Stimulated activated CD8-positive, alpha-beta memory T cell treated with anti-CD3 and anti-CD28 coated beads, Interleukin-4, amount 100 ng/mL, for 4 hours (primary cell): ENCODE measurements at places on chromosomes 5 and 9.

- DNase-seq: no peak
Observed at GRCh38 chr5:152061095-152061494, 136.4 kb upstream of the GLRA1 start.

DNA sequence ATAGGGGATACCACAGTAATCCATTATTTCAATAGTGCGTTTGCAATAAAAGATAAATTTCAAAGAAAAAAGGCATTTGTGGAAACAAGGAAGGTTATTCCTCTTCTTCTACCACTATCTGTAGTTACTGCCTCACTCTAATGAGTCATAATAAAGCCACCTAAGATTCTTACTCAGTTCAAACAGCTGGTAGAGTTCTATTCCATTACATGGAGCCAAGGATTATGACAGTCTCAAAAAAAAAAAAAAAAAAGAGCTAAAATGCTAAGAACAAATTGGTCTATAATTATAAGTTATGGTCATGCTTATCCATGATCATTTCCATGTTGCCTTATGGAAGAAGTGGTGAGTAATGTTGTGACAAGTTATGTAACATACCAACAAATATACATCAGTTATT lies 46.3 kb downstream of the DENND1A start:
- DNase-seq: no peak

GRCh38 chr5:16924206-16924605 lies 11.9 kb downstream of the MYO10 start:
- no peak for DNase-seq

GRCh38 chr5:107331882-107332281 lies 338.9 kb downstream of the EFNA5 start:
- DNase-seq: no peak

GRCh38 chr5:158023266-158023665 lies 164.3 kb upstream of the CLINT1 start:
- no peak for DNase-seq

GRCh38 chr5:26388976-26389375 lies 649.4 kb downstream of the CDH9 start:
- no peak for DNase-seq

- DNase-seq: no peak
Observed at GRCh38 chr9:130010151-130010988, 32.6 kb downstream of the FNBP1 start.

GRCh38 chr5:137566780-137567179 lies 67.7 kb upstream of the SPOCK1 start:
- DNase-seq: no peak

GRCh38 chr9:36029202-36029601 lies 7.5 kb upstream of the RECK start:
- DNase-seq: no peak

DNA sequence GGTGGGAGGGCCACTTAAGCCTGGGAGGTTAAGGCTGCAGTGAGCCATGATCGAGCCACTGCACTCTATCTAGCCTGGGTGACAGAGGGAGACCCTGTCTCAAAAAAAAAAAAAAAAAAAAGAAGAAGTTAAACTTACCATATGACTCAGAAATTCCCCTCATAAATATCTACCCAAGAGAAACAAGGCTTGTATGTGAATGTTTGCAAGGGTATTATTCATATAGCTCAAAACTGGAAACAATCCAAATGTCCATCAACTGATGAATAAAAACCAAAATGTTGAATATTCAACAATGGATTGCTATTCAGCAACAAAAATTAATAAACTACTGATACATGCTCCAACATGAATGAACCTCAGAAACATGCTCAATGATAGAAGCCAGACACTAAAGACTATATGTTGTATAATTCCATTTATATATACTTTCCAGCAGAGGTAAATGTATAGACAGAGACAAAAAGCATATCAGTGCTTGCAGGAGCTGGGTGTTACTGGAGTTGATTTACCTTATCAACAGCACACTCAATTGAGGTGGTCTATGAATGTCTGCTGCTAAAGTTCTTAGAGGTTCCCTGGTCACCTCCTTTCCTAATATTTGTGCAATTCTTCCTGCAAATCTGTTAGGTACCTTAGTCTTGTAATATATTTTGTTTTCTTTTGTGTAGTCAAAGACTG lies 5.3 kb upstream of the SREK1 start:
- no peak for DNase-seq

DNA sequence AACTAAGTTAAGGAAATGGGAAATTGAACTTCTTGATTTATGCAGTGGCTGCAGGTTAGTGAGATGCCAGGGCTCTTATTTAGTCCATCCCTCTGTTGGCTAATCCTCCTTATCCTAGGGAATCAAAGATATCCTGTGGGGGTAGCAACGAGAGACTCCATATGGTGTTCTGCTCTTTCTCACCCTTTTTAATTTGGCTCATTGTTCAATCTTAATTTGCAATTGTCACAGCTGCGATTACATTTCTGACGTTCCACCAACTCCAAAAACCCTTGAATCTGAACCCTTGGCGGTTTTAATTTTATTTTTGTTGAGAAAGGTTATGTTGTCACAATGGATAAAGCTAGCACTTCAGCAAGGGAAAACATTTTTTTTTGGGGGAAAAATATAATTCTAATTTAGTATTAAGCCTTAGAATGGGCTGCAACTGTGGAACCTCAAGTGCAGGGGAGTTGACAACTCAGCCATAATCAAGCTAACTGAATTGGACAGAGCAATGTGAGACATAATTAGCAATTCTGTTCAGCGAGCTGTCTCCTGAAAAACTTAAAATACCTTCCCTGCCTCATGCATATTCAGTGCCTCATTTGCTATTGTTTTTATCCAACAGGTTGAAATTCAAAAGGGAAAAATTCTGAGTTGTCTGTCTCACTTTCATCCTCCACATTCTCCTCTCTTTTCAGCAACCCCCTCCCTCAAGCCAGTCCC lies 91.3 kb downstream of the MAT2B start:
- no peak for DNase-seq

GRCh38 chr9:31601666-31602065 lies 782.8 kb upstream of the ACO1 start:
- DNase-seq: no peak

DNA sequence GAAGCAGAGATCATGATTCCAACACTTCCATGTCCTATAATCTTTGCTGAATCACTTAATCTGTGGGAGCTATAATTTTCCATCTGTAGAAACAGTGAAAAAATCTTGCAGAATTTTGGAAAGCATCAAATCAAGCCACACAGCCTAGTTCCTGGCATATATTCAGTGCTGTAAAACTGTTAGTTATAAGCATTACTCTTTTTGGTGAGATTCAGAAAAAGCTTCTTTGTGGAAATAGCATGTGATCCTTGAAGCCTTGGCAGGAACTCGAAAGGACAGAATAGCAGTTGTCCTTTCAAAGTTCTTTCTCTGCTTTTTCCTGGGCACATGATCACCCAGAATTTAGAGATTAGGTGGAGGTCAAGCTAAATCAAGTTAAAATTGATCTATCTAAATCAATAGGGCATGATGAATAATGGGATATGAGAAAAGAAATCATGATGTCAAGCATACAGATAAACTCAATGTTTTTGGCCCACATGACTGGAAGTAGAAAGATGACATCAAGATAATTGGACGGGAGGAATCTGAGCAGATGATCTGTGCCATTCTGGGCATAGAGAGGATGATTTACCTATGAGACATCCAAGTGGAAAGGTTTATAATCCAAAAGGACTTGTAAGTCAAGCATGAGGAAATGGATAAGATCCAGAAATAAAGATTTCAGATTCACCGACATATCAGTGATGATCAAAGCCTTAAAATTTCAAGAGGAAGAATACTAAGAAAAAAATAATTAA lies 73.1 kb downstream of the TMEM232 start:
- DNase-seq: no peak

DNA sequence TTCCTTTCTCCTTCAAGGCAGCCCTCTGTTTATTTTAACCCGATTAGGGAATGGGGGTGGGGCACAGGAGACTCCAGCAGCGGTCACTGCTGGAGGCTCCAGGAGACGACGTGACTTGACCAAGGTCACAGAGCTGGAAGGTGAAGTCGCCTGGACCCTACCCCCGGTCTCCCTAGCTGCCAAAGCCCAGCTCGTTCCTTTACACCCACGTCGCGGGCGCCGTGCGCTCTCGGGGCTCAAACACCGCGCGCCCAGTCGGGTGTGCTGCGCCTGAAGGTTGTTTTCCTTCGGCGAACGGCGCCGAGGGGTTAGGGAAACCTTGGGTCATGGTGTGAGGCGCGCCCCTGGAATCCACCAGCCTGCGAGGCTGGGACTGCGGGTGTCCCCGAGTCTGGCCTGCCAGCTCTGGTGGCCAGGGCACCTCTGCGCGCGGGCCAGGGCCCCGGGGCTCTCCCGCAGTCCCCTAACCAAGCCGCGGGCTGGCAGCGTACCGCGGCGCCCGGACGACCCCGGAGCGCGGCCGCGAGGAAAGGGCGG lies 747 bp upstream of the UNC5A start:
- DNase-seq: no peak

GRCh38 chr5:142151436-142152383 lies 43.1 kb downstream of the NDFIP1 start:
- DNase-seq: peak; percentile 36

DNA sequence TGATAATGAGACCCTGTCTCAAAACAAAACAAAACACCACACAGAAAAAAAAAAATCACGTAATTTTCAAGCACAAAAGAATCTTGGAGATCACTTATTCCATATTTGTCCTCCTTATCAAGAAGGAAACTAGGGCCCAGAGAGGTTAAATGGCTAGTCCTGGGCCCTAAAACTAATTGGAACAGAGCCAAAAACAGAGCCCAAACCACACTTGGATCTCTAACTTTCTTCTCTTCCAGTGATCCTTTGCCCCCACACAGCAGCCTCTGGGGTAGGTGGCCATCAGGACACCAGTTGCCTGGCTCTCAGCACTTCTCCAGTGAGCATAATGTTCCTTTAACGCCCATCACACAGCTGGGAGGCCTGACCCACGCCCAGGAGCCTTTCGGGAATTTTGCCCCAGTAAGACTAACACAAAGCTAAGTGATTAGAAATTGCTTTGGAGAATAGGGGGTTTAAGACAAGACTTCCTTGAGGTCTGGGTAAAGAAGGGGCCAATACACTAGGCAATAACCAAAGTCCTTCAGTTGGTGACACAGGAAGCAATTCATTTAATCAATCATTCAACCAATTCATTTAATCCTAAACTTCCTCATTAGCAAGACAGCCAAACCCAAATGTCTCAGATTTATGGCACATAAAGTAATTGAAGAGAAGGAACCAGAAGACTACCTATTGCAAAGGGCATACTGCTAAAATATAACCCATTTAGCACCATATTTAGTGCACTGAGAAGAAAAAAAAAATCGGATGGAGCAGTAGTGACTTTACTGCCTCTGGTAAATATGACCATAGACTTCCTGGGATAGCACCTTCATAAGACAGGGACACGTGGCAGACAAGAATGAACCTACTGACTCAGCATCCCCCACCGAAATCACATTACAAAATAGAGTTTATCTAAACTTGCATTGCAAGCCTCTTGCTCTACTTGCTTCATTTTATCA lies 77.8 kb downstream of the ZNF608 start:
- no peak for DNase-seq

DNA sequence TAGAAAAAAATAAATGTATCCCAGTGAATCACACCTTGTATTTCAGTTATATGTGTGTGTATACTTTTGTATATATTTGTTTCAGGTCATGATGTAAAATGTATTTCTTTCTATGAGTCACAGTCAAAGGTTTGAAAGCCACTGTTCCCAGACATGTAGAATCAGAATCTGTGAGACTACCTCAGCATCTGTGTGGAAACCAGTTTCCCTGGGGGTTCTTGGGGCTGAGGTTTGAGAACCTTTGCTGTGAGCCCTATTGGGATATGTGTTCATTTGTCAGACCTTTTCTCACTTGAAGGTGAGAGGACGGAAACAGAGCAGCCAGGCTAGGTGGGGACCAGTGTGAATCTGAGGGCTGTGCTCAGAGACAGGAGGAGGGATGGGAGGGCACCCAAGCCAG lies 78.7 kb upstream of the SAP30L start:
- DNase-seq: no peak

DNA sequence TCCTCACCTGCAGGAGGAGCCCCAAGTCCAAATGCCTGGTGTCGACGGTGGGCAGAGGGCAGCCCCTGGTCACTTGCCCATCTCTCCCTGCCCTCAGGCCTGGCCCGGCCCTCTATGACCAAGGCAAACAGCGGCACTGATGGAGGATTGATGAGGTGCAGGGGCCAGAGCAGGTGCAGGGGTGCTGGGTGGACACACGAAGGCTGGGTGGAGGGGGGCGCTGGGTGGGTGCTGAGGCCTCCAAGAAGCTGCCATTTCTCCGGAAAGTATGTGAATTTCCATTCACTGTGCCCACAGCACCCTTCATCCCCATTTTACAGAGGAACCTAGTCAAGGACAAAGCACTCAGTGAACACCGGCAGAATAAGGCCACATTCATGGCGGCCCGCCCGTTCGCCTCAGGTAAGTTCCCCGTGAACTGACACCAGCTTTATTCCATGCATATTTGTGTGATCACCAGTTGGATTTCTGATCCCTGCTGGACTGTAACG lies 143.8 kb upstream of the PPP1R26 start:
- no peak for DNase-seq

GRCh38 chr9:11135851-11136250 lies 523.0 kb upstream of the PTPRD start:
- no peak for DNase-seq

- no peak for DNase-seq
Observed at GRCh38 chr5:149005077-149005892, 57.6 kb downstream of the SH3TC2 start.

DNA sequence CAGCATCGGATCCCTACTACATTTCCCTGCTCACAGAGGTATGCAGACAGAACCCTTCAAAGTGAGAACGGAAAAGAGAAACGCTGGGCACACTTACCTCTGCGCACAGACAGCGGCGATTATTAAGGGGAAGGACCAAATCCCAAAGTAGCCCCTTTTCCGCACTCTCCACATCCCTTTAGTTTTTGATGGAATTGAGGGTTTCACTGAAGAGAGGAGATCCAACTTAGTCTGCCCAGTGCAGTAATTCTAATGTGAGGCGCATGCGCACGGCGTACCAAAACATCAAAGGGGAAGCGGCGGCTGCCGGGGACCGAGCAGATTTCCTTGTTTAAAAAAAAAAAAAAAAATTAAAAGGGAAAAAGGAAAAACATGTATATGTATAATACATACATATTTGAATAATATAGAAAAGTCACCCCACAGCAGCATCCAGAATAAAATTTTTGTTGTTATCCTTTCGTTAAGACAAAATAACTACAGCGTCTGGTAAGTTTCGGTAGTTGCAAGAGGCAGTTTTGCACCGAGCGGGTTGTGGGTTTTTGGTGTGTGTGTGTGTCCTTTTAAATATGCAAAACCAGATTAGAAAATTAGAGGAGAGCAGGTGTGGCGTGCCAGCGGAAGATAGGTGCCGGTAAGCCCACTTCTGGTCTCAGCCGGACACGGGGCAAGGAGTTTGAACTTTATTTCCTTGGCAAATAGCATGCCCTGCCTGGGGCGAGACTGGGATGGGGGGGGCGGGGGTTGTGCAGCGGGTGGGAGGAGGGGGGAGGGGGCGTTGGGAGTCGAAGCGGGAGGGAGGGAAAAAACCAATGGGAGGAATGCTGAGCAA lies at the start of gene GABRB2:
TSS of gene GABRB2 (minus strand) at position 256 of the 832 bp plus-strand sequence. CDS start at position 174, 82 bp downstream.
- no peak for DNase-seq

DNA sequence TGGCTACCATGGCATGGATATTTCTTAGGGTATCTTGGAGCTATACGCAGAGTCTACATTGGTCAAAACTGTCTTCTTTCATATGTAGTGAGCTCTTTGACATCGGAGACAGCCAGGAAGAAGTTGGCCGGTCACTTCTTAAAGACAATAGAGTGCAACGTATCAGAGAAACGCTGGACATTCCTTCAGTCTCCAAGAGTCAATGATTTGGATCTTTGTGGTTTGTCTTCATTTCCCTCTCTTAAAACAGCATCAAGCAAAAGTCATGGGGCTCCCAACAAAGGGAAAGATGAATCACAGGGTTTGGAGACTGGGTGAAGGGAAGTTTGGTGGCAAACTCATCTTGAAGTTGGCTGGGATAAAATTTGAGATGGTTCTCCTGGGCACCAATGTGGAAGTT lies 320.1 kb downstream of the AGTPBP1 start:
- no peak for DNase-seq
